ENCODE measurements at places on chromosomes 12 and 14. TPM values are rescaled to one million over a fixed set of nuclear protein-coding genes. Genes with fewer than 3 reads are reported as not detected.

NINJ2 gene
- total RNA-seq, result 3.1 TPM

COX14 gene
- 43.2 TPM for total RNA-seq

BICDL1 gene
- not detected for total RNA-seq

SRP54 gene
- total RNA-seq, result 80.9 TPM

TEX52 gene
- not detected for total RNA-seq

BAZ2A gene
- 12.4 TPM for total RNA-seq

DGLUCY gene
- total RNA-seq, result 34.7 TPM

EP400 gene
- total RNA-seq, result 5.1 TPM

ATP5F1B gene
- 504 TPM for total RNA-seq

MANSC4 gene
- total RNA-seq, result not detected

KLRC1 gene
- total RNA-seq, result not detected

CFAP251 gene
- total RNA-seq, result 3.3 TPM

CLECL1 gene
- total RNA-seq, result not detected

Measured in smooth muscle cell of bladder (primary cell).